Activated CD4-positive, CD25-positive, alpha-beta regulatory T cell treated with anti-CD3 and anti-CD28 coated beads, Interleukin-2, amount 50 U/mL, for 72 hours (primary cell): ENCODE measurements at places on chromosomes 2 and 18.
A peak's percentile ranks its signal among the peaks of the same experiment; 100 is the strongest.

- DNase-seq, result no peak
These were observed 368.7 kb upstream of the ID2 start for GRCh38 chr2:8312861-8313830.

- no peak for DNase-seq
These were observed 16.4 kb upstream of the RGPD8 start for GRCh38 chr2:112449854-112450253.

DNA sequence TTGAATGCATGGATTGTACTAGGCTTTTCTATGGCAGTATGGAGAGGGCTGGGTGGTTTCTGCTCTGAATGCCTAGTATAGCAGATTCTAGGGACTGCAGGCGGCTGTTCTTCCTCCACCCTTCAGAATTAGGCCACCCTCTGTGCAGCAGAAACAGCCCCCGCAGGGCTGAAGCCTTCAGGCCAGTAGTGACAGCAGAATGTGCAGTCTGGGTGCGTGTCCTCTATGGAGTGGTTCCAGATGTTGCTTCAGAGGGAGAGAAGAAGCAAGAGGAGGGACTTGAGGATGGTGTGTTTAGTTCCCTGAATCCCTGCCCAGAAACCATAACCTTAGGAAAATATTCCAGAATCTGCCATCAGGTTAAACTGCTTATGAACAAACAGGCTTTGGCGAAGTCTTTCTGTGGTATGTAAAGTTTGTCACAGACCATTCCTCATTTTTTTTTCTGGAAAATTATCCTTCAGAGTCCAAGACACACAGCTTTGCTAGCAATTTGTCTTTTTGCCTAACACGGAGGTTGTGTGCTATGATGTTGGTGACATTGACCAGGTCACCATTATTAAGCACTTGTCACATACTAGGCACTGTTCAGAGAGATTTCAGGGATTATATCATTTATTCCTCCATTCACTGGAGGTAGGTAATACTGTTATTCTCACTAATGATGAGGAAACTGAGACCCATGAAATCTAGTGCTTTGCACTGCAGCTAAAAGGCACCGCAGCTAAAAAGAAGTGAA, 21.1 kb downstream of the CASP10 start:
- no peak for DNase-seq

- no peak for DNase-seq
These were observed 126.6 kb downstream of the UBE2E3 start for GRCh38 chr2:181106789-181107627.

DNA sequence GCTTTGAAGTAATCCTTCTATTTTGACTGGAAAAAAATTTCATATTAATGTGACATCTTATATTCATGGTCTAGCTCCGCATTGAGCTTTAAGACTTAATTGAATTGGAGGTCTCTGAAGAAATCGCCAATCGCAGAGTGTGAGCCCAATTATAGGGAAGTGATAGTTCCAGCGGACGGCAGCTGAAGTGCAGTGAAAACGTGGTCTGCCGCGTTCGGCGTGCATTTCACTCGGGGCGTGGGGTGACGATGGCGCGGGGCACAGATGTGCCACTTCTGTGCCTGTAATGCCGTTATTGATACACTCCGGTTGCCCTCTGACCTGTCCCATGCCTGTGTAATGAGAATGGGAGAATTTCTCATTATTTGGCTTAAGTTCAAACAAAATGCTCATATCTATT, 106.7 kb downstream of the TSHZ1 start:
- no peak for DNase-seq

GRCh38 chr18:62523631-62524439, 1.0 kb downstream of the ZCCHC2 start:
- peak; percentile 67 for DNase-seq

DNA sequence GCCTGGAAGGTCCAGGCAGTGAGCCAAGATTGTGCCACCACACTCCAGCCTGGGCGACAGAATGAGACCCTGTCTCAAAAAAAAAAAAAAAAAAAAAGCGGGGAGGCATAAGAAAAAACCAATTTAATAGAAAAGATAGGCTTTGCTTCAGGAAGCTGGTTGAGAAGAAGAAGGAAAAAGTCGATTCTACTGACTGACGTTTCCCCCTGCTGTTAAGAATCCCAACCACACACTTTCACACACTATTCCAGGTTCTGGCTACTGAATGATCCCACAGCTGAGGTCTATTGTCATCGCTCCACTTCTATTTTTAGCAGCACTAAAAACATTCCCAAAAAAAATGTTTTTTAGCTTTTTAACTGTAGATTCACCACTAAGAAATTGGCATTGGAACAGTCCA, 6.7 kb upstream of the CHCHD5 start:
- no peak for DNase-seq

- DNase-seq, result no peak
These were observed 140.9 kb downstream of the DYM start for GRCh38 chr18:49319590-49319989.

- no peak for DNase-seq
These were observed at the start of gene YES1 for GRCh38 chr18:811892-812375. Gene YES1, minus strand, starts transcription at chr18:812242. Its CDS starts 55,415 bp downstream, at chr18:756827.

DNA sequence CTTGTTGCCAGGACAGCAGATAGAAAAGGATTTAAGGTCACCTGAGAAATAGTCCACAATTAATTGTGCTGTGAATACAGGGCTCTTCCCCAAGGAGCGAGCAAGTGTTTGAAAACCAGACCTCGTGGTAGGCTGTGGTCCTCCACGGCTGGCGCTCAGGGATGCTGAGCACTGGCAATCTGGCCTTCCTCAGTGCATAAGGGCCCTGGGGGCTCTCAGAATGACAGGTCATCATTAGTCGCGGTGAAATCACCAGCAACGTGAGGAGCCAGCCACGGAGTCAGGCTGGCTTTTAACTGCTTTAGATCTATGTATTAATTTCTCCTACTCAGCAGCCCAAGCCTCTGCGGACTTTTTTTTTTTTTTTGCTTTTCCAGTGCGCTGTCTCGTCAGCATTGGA, 148.5 kb downstream of the FHOD3 start:
- DNase-seq, result no peak

- no peak for DNase-seq
These were observed 113.0 kb upstream of the SLC1A4 start for GRCh38 chr2:64876137-64876647.

- DNase-seq, result no peak
These were observed 24.0 kb upstream of the SLC39A10 start for GRCh38 chr2:195632856-195633572.
